ENCODE measurements at places on chromosomes 1 and 21. TPM values are rescaled to one million over a fixed set of nuclear protein-coding genes. Genes with fewer than 3 reads are reported as not detected.

- H3K4me3 ChIP-seq, result no peak overlapping the region
- no peak overlapping the region for H3K27ac ChIP-seq
- H3K4me1 ChIP-seq, result no peaks in the 10 kb centered on the region
- H3K27me3 ChIP-seq, result no peaks in the 10 kb centered on the region
Measured at GRCh38 chr21:30478004-30478403, 2.2 kb downstream of the KRTAP19-1 start.

The PROK1 gene
- 0.30 TPM for total RNA-seq

- H3K4me3 ChIP-seq, result no peak overlapping the region
- peaks cover 9% of the 10 kb centered on the region for H3K4me1 ChIP-seq
- H3K36me3 ChIP-seq, result no peaks in the 10 kb centered on the region
- H3K27ac ChIP-seq, result no peak overlapping the region
- DNase-seq, result peak; percentile 77
Measured at GRCh38 chr1:230310381-230311163, 115.6 kb downstream of the PGBD5 start.

DNA sequence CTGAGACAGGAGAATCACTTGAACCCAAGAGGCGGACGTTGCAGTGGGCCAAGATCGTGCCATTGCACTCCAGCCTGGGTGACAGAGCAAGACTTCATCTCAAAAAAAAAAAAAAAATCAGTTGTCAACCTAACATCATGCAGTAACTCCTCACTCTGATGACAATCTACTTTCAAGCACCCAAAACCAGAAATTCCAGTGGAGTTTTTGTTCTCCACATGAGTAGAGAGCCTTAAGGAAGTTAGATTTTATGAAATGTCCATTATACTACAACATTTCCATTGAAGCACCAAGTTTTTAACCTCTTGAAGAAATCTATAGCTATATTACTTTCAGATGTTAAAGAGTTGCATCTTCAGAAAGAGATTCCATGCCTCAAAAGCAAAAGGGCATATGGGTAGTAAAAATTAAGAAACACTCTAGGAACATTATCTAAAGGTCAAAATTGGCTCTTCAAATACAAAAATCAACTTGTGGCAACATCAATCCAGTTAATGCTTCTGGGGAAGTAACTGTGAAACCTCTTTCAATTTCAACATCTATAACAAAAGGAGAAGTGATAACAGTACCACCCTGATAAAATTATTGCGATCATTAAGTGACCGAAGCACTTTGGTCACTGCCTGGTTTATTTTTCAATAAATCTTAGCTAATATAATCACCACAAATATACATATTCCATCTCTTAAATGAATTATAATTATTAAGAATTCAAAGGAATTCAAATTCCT is 7.7 kb downstream of the LPGAT1 start:
- H3K27ac ChIP-seq, result no peak overlapping the region
- DNase-seq, result no peak
- H3K27me3 ChIP-seq, result no peaks in the 10 kb centered on the region
- no peak overlapping the region for H3K4me3 ChIP-seq
- H3K4me1 ChIP-seq, result no peaks in the 10 kb centered on the region
- H3K36me3 ChIP-seq, result peaks cover 18% of the 10 kb centered on the region

DNA sequence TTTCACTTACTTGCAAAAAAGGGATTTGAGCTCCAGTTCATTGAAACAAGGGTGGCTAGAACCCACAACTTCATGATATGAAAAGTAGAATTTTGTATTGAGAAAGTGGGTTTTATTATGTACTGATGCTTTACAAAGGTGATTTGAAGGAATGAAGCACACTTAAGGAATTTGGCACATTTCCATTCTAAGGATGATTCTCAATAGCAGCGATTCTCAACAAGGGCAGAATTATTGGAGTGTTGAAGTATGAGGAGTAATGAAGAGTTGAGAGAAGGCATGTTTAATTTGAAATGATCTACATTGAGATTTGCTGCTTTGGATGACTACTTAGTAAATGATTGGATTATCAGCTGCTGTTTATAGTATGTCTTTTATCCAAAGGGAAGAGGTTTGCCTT is 54.7 kb downstream of the FNBP1L start:
- no peak overlapping the region for H3K4me3 ChIP-seq
- no peak for DNase-seq
- H3K4me1 ChIP-seq, result no peaks in the 10 kb centered on the region

The GJA8 gene
- not detected for total RNA-seq

DNA sequence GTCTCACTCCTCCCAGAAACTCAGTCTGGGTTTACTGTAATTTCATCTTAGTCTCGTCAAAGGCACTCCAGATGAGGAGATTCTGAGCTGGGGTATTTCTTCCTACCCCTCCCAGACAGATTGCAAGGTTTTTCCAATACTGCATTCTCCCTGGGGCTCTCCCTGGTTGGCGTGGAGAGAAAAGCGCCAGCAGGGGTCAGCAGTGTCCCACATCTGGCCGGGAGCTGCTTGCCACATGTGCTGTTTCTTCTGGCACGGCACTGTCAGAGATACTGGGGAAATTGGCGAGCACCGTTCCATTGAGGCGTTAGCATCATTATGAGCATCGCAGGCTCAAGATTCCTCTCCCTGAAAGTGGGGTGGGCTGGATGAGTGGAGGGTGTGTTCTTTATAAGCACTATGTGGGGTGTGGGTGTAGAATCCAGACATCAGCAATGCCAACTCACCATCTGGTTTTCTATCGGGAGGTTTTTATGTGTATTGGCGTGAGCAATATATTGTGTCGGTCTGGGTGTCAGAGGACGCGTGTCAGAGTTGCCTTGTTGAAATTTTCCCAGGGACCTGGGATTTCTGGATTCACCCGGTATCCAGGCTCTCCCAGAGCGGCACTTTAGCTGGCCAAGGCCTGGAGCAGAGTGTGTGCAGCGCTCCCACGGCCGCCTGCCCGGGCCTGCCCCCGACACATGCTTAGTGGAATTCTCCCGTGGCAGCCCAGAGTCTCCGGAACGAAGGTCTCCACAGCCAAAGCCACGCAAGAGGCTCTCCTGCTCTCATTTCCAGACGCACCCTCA is 8.0 kb upstream of the NAV1 start:
- peak overlapping the region; percentile 47 for H3K27ac ChIP-seq
- no peaks in the 10 kb centered on the region for H3K36me3 ChIP-seq
- DNase-seq, result peak; percentile 95
- peaks cover 15% of the 10 kb centered on the region for H3K4me1 ChIP-seq

The KCNK1 gene
- total RNA-seq, result 12.9 TPM

DNA sequence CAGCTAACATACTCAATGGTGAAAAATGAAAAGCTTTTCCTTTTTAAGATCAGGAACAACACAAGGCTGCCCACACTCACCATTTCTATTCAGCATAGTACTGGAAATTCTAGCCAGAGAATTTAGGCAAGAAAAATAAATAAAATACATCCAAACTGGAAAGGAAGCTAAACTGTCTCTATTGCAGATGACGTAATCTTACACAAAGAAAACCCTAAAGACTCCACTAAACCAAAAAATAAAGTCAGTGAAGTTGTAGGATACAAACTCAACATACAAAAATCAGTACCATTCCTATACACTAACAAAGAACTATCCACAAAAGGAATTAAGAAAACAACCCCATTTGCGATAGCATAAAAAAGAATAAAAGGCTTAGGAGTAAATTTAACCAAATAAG is 181.2 kb downstream of the BRINP3 start:
- H3K27me3 ChIP-seq, result no peaks in the 10 kb centered on the region
- no peak for DNase-seq
- no peak overlapping the region for H3K27ac ChIP-seq
- H3K4me1 ChIP-seq, result no peaks in the 10 kb centered on the region
- no peaks in the 10 kb centered on the region for H3K36me3 ChIP-seq

DNA sequence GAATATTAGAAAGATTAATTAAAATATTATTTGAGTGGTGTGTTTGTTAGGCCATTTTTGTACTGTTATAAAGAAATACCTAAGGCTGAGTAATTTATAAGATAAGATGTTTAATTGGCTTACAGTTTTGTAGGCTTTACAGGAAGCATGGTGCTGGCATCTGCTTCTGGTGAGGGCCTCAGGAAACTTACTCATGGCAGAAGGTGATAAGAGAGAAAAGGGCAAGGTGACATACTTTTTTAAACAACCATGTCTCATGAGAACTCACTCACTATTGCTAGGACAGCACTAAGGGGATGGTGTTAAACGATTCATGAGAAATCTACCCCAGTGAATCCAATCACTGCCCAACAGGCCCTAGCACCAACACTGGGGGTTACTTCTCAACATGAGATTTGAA is 56.7 kb upstream of the RGS21 start:
- no peaks in the 10 kb centered on the region for H3K4me1 ChIP-seq
- DNase-seq, result no peak
- H3K27ac ChIP-seq, result no peak overlapping the region
- H3K4me3 ChIP-seq, result no peak overlapping the region
- no peaks in the 10 kb centered on the region for H3K36me3 ChIP-seq

The LAMC2 gene
- 0.99 TPM for total RNA-seq

- H3K27me3 ChIP-seq, result no peaks in the 10 kb centered on the region
- H3K4me1 ChIP-seq, result no peaks in the 10 kb centered on the region
- DNase-seq, result no peak
- H3K36me3 ChIP-seq, result peaks cover 8% of the 10 kb centered on the region
Measured at GRCh38 chr1:65431111-65431705, 10.7 kb downstream of the LEPR start.

The MYOC gene
- total RNA-seq, result 0.69 TPM

DNA sequence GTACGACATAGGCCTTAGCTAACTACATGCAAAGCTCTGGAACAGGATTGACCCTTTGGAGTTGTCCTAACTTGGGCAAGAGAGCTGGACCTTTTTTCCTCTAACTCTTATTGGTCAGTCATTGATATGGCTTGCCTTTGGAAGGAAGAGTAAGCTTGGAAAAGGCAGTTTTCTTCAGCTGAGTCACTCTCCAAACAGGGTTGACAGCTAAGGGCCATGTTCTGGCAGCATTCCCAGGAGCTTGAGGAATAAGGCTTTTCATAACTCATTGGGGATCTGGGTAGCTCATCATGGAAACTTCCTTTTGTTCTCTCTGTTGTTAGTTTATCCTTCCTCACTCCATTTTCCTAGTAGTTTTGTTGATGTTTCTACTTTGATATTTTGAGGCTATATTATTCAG is 14.5 kb upstream of the ERRFI1 start:
- no peak overlapping the region for H3K4me3 ChIP-seq
- H3K27me3 ChIP-seq, result no peaks in the 10 kb centered on the region
- H3K36me3 ChIP-seq, result no peaks in the 10 kb centered on the region
- DNase-seq, result no peak

DNA sequence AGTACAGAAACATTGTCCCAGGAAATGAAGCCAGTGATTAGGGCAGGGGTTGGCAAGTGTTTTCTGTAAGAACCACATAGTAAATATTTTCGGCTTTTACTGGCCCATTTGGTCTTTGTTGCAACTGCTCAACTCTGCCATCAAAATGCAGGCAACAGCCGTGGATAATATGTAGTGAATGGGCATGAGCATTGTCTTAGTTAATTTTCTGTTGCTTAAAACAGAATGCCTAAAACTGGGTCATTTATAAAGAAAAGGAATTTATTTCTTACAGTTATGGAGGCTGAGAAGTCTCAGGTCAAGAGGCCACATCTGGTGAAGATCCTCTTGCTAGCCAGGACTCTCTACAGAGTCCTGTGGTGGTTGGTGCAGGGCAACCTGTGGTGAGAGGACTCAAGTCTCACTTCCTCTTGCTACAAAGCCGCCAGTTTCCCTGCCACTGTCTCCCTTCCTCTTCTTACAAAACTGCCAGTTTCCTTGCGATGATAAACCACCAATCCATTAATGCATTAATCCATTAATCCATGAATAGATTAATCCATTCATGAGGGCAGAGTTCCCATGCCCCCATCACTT is 166.4 kb downstream of the PSMG1 start:
- no peaks in the 10 kb centered on the region for H3K27me3 ChIP-seq
- no peak overlapping the region for H3K4me3 ChIP-seq
- H3K4me1 ChIP-seq, result peaks cover 13% of the 10 kb centered on the region
- H3K36me3 ChIP-seq, result no peaks in the 10 kb centered on the region

The SASS6 gene
- 3.7 TPM for total RNA-seq

DNA sequence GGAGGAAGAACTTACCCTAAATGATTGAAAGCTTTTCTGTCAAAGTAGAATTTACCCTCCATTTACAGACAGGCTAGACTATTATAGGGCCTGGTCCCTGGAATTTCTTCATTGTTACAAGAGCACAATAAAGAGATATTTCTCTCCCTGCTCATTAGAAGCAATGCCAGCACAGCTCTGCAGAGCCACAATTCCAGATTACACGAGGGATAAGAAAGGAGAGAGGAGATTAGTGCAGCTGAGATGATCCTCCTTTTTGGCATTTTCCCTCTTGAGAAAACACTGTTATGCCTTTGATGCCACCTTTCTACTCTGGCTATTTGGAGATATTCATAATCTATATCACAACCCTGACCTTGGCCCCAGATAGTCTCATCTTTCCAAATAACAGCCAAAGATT is 1119.5 kb upstream of the TMPRSS15 start:
- H3K27ac ChIP-seq, result no peak overlapping the region
- H3K4me1 ChIP-seq, result no peaks in the 10 kb centered on the region
- H3K36me3 ChIP-seq, result no peaks in the 10 kb centered on the region
- H3K4me3 ChIP-seq, result no peak overlapping the region
- DNase-seq, result no peak

- H3K36me3 ChIP-seq, result no peaks in the 10 kb centered on the region
- no peaks in the 10 kb centered on the region for H3K27me3 ChIP-seq
- no peak for DNase-seq
- H3K4me3 ChIP-seq, result no peak overlapping the region
Measured at GRCh38 chr1:102733491-102734236, 374.7 kb downstream of the COL11A1 start.

DNA sequence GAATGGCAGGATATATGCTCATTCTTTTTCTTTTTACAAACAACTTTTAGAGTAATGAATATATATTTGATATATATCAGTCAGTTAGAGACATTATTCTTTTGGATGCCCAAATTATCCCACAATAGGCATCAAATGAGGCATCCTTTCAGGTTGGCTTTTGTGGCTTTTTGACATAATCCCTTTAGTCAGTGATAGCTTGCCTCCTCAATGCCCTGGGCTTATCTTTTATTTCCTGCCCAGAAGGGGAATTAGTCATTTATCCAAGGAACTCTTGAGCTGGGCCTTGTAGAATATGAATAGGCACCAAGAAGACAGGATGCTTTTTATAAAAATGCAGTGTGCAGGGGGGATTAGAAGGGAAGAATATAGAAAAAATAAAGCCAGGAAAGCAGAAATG is 22.2 kb downstream of the EPHX4 start:
- H3K36me3 ChIP-seq, result no peaks in the 10 kb centered on the region
- no peaks in the 10 kb centered on the region for H3K4me1 ChIP-seq
- no peak overlapping the region for H3K4me3 ChIP-seq
- no peak for DNase-seq
- H3K27me3 ChIP-seq, result no peaks in the 10 kb centered on the region
- no peak overlapping the region for H3K27ac ChIP-seq

The MROH9 gene
- 0.10 TPM for total RNA-seq

GRCh38 chr1:27527223-27527889 is 37.4 kb upstream of the WASF2 start:
- H3K4me1 ChIP-seq, result peaks cover 69% of the 10 kb centered on the region
- no peak for DNase-seq
- H3K36me3 ChIP-seq, result peaks cover 13% of the 10 kb centered on the region
- peak overlapping the region; percentile 4 for H3K4me3 ChIP-seq

The C1orf94 gene
- total RNA-seq, result 0.40 TPM

The DHX9 gene
- total RNA-seq, result 163 TPM

The CELF3 gene
- total RNA-seq, result 13.9 TPM

GRCh38 chr1:245599371-245600174 is 444.8 kb downstream of the KIF26B start:
- H3K36me3 ChIP-seq, result no peaks in the 10 kb centered on the region
- no peak overlapping the region for H3K4me3 ChIP-seq
- H3K27ac ChIP-seq, result no peak overlapping the region
- peaks cover 14% of the 10 kb centered on the region for H3K4me1 ChIP-seq
- H3K27me3 ChIP-seq, result no peaks in the 10 kb centered on the region
- DNase-seq, result peak; percentile 62

Measured in spinal cord (tissue), 10 donors.